Cerebellar nuclear complex (tissue), 1 donor: ENCODE measurements at places on chromosomes 16 and 17.

- DNase-seq, result no peak
Observed at GRCh38 chr16:67541391-67542263, 13.0 kb downstream of the RIPOR1 start.

DNA sequence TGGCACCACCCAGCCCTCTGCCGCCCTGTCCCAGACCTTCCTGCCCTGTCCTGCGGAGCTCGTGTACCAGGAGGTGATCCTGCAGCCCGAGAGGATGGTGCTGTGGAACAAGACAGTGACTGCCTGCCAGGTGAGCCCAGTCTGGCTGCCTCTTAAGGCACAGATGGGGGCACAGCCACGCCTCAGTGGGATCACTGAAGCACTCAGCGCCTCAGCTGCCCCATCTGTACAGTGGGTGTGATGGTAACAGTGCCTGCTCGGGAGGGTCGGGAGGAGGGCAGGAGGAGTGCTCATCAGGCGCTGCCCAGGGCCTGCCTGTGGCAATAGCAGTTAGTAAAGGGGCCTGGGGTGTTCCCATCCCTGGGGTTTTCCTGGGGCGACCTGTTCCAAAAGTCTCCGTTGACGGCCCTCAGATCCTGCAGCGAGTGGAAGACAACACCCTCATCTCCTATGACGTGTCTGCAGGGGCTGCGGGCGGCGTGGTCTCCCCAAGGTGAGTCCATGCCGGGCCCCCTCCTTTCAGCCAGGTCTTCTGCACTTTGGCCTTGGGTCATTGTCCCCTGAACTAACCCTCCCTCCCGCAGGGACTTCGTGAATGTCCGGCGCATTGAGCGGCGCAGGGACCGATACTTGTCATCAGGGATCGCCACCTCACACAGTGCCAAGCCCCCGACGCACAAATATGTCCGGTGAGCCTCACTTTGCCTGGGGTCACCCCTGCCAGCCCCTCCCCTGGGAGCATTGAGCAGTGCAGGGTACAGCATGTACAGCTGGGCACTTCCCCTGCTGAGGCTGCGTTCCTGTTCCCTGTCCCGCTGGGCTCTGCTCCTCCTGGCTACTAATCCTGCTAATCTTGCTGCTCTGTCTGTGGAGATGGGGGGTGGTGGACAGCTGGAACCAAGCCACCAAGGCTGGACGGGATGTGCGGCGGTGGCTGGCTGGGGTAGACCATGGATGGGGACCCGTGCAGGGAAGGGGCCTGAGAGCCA, 4.5 kb upstream of the TCAP start:
- DNase-seq, result no peak

DNA sequence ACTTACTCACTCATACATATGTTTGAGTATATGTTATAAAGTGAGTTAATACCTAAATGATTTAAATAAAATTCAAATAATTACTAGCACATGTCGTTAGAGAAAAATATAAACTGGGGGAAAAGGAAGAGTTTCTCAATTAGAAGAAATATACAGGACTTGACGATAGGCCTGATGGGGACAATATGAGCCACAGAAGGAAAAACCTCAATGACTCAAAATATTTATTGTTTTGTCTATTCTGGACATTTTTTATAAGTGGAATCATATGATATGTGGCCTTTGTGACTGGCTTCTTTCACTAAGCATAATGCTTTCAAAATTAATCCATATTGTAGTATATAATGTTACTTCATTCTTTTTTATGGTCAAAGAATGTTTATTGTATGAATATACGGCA, 339.2 kb upstream of the PMFBP1 start:
- no peak for DNase-seq

- DNase-seq, result no peak
Observed at GRCh38 chr16:12315330-12316136, 339.0 kb downstream of the SNX29 start.
